Adrenal gland (tissue), 19 donors: ENCODE measurements at places on chromosomes 5 and 9. TPM values are rescaled to one million over a fixed set of nuclear protein-coding genes. Genes with fewer than 3 reads are reported as not detected.

Gene UBE2D2
- 43.5 TPM for polyA plus RNA-seq

Gene REXO4
- polyA plus RNA-seq = 19.4 TPM

Gene GPR107
- polyA plus RNA-seq = 8.9 TPM

Gene STXBP1
- 29.7 TPM for polyA plus RNA-seq

Gene BTNL8
- 0.07 TPM for polyA plus RNA-seq

Gene ALDH1A1
- 164 TPM for polyA plus RNA-seq

Gene AIF1L
- polyA plus RNA-seq = 12.7 TPM

Gene SPINK6
- not detected for polyA plus RNA-seq

Gene LCN1
- not detected for polyA plus RNA-seq

Gene PCDHB14
- polyA plus RNA-seq = 4.1 TPM

Gene PTGES
- polyA plus RNA-seq = 4.4 TPM

Gene PCDHA12
- 0.32 TPM for polyA plus RNA-seq

Gene NTNG2
- 0.37 TPM for polyA plus RNA-seq

Gene FAM120A
- 51.6 TPM for polyA plus RNA-seq

Gene RNF14
- 21.6 TPM for polyA plus RNA-seq

Gene PCDHB2
- 0.44 TPM for polyA plus RNA-seq

Gene MEF2C
- polyA plus RNA-seq = 63.7 TPM
